ENCODE measurements at places on chromosomes 5 and 9. TPM values are rescaled to one million over a fixed set of nuclear protein-coding genes. Genes with fewer than 3 reads are reported as not detected.

DNA sequence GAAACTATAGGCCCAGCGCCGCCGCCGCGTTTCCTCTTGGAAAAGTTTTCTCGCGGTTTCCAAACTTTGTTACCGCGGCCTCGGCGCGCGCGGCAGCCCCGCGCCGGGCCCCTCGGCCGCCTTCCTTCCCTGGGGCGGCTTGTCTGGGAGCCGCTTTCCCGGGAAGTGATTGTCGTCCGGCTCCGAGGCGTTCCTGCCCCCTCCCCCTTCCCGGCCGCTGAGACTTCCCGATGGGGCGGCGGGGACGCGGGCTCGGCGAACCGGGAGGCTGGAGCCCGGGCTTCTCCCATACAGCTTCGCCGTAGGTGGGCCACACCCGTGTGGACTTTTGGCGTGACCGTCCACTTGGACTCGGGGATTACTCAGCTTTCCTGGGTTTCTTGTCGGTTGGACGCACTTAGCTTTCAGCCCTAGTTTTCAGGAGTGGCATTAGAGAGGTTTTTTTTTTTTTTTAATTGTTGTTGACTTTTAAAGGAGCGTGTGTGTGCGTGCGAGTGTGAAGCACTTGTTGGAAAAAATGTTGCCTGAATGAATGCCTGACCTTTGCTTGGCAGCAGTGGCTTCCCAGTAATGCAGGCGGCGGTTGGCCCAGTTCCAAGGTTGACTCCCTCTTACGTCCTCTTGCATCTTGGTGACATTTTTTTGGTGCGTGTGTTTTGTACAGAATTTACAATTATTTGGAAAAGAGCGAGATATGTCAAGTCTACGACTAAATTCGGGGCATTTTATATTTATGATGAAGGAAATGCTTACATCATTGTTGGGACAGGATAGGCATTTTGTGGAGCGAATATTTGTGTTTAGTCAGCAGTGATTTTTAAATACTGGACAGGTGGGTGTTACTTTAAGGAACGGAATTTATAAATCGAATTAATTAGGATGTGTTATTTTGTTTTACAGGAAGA is 821 bp downstream of the CTNNA1 start:
- DNase-seq: no peak

The IFNA5 gene
- polyA plus RNA-seq: not detected

- no peak for DNase-seq
Observed at GRCh38 chr9:87181670-87182069, 234.4 kb upstream of the GAS1 start.

- no peak for DNase-seq
Observed at GRCh38 chr5:144794922-144795321, 624.2 kb downstream of the KCTD16 start.

GRCh38 chr5:34022121-34022705 is 14.4 kb upstream of the AMACR start:
- no peak for DNase-seq

DNA sequence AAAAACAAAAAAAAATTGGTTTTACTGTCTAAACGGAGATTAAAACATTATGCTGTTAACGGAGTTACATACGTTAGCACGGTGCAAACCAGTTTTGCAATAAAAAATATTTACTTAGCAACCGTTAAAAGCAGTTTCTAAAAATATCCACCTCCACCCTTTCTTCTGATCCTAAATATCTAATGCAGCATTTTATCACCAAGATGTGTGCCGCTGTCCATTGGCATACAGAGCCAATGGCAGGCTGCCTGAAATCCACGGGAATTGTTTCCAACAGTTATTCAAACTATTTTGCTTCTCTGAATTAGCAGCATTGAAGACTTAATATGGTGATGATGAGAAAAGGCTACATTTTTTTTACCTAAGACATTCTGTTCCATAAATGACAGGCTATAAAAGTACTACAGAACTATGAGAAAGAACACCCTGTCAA is 61.6 kb downstream of the CSNK1A1 start:
- no peak for DNase-seq

DNA sequence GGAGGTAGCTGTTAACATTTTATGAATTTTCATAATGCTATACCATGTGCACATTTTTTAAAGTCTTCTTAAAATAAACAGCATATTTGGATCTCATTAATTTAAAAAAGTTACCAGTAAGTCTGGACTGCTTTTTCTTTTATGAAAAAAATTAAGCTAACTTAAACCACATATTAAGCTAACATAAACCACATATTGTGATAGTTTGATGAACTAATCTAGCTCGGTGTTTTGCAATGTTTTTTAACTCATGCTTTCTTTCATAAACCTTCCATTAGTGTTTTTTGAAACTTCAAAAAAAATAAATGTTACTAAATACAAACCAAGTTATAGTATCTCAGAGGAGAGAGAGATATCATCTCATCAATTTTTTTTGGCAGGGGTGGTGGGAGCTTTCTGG is 26.5 kb downstream of the POLK start:
- DNase-seq: no peak

The PALM2AKAP2 gene
- not detected for polyA plus RNA-seq

DNA sequence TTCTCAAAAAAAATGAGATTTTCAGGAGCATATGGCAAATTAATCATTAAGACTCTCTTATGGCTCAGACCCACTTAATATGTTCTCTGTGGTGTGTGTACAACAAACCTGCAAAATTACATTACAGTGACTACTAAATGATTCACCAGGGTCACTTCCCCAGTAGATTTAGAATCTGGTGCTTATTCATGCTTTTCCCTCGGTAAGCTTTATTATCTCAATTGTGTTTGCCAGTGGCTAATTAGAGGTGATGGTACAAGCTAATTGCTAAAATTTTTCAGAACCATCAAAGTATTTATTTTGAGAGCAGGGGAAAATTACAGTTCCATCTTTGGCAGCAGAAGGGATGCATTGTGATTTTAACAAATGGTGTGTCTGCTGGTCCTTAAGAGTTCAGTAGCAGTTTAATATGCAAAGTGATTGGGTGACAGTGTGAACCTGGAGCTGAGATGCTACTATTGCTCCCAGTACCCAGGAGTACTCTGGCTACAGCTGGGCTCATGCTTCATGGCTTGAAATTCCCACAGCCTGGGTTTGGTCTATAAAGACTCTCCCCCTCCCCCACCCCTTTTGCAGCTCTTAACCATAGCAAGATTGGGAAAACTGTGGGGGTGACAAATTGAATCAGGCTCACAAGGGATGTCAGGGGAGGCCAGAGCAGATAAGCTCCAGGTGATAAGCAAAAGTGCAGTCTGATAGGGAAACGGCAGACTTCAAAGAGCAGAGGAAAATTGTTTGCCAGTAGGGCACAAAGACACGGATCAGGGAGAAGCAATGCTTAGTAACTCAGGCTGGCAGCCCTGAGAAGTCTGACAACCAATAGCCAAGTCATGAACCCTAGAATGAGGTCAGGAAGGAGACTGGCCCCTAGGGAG is 92.8 kb upstream of the RAD23B start:
- DNase-seq: no peak

DNA sequence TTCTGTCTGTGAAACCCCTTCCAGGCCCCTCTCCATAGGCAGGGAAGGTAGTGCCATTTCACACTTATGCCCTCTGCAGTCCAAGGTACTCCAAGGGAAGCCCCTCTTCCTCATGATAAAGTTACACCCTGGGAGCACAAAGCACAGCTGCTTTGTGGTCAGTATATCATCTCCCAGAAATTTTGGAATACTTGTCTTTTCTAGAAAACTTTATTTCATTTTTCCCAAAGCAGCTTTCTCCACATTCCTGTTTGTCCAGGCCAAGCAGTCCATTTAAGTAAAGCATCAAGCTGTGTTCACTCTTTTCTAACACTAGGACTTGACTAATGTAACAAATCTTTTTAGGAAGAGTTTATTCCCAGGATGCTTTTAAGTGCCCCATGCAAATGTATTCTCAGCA is 371.8 kb upstream of the RGMB start:
- DNase-seq: no peak

DNA sequence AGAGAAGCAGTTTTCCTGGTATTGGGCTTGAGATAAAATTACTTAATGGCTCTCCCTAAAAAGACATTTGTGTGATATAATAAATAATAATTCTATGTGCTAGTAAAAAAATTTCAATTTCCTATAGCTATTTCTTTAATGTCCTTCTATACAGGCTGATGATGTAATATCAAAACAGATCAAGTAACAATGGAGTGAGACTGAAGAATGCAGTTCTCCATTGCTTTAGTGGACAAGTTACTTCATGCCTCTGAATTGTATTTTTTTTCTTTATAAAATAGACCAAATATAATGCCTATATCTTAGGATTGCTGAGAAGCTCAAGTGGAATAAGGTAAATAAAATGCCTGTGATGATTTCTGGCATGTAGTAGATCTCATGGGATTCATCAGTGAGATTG is 35.6 kb upstream of the NEURL1B start:
- no peak for DNase-seq

GRCh38 chr9:131609099-131609830 is 63.9 kb downstream of the PRRT1B start:
- no peak for DNase-seq

- DNase-seq: no peak
Observed at GRCh38 chr9:72902268-72902667, 50.6 kb downstream of the ALDH1A1 start.

DNA sequence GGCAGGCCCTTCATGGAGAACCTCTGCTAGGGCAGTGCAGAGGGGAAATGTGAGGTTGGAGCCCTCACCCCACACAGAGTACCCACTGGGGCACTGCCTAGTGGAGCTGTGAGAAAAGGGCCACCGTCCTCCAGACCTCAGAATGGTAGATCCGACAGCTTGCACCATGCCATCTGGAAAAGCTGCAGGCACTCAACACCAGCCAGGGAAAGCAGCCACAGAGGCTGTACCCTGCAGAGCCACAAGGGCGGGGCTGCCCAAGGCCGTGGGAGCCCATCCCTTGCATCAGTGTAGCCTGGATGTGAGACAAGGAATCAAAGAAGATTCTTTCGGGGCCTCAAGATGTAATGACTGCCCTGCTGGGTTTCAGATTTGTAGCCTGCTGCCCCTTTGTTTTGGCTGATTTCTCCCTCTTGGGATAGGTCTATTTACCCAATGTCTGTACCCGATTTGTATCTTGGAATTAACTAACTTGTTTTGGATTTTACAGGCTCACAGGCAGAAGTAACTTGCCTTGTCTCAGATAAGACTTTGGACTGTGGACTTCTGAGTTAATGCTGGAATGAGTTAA is 16.6 kb upstream of the ZDHHC11 start:
- DNase-seq: no peak

DNA sequence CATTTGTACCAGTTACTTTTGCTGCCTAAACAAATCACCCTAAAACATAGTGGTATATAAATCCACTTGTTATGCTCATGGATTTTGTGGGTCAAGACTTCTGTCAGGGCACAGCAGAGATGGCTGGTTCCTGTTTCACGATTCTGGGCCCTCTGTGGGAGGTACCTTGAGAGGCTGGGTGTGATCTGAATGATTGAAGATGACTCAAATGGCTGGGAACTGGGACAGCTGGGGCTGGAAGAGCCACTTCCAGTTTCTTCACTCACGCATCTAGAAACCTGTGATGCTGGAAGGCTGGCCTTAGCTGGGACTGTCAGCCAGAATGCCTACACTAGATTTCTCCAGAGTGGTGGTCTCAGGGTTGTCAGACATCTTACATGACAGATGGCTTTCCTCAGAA is 88.1 kb downstream of the KIF4B start:
- no peak for DNase-seq

DNA sequence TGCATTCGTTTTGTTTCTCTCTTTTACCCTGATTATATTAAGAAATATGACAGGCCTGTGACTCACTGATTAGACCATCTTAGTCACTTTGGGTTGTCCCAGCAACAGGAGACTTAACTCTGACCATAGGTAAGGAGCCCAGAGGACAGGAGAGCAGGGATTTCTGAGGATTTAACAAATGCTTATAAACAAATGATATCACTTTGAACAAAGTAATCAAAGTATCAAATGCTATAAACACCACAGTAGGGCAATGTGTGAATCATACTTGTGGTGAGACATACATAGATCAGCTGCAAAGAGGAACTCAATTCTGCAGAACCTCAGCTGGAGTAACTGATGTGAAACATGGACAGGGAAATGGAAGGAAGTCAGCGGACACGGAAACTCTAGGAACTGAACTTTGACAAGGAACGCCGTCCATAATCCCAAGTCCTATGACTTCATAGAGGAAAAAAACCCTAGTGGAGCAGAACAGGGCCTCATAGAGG is 190.6 kb upstream of the MSX2 start:
- no peak for DNase-seq

GRCh38 chr5:10902145-10902544 is 141.1 kb upstream of the DAP start:
- DNase-seq: no peak

GRCh38 chr9:108830272-108830671 is 25.5 kb downstream of the ACTL7B start:
- no peak for DNase-seq

GRCh38 chr9:95181835-95182234 is 135.7 kb downstream of the FANCC start:
- no peak for DNase-seq

DNA sequence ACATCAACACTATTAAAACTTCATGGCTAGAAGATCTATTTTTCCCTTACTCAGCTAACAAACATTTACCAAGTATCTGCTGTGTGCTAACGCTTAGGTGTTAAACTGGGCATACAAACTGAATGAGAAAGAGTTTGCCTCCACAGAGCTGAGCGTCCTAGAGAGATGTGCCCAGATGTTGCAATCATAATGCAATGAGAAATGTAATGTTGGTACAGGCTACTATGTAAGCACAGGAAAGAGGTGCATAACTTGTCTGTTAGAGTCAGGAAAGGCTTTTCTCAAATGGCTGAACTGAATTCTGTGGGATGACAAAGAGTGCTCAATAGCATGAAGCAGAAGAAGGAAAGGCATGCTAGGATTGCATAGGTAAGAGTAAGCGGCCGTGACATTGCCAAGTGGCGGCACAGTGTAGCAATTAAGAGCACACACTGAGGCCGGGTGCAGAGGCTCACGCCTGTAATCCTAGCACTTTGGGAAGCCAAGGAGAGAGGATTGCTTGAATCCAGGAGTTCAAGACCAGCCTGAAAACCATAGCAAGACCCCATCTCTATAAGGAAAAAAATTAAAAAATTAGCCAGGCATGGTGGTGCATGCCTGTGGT is 137.8 kb downstream of the MEF2C start:
- DNase-seq: no peak

DNA sequence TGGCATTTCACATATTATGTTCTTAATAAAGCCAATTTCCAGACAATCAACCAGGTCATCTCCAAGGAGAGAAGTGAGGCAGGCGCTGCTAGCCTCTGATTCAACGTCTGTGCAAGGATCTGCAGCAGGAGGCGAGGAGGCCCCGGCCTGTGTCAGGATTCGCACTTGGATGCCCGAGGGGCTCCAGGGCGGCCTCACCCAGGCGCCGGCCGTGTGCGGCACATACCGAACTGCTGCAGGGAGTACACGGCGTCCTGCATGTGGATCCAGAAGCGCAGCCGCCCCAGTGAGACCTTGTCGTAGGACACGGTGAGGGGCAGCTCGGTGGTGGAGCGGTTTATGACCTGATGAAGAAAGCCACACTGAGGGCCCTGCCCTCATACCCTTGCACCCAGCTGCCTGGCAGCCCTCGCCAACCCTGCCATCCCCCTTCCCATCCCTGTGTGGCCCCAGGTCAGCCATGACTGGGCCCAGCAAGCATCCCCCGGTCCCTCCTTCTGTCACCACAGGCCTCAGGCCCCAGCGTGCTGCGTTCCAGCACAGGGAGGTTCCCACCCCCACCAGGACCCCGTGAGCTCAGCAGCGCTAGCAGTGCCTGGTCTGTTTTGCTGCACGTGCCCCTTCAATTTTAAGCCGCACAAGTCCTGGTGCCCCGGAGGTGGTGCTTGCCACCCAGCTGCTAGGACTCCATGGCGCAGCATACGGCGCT is 9.9 kb downstream of the CLPTM1L start:
- DNase-seq: no peak

The SNAPC4 gene
- polyA plus RNA-seq: 1.5 TPM

Measured in naive B cell (primary cell).